ENCODE measurements at places on chromosomes 4 and X. TPM values are rescaled to one million over a fixed set of nuclear protein-coding genes. Genes with fewer than 3 reads are reported as not detected.

DNA sequence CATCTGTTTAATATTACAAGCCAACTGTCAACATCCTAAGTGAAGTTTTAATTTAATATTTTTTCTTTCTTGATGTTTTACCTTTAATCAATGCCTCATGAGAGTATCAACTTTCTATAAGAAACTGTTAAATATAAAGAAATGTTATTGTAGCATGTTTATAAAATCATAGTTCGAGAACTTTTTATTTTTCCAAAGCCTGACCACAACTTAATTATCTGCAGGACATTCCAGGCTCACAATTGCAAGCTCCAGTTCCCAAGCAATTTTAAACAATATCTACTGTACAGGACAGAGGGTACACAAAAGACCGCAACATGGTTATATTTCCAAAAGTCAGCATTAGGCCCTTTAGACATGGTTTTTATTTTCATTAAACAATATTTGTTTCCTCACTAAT is 20.1 kb downstream of the STX18 start:
- no peak for DNase-seq

- no peak for DNase-seq
Observed at GRCh38 chr4:179110816-179111215, 1668.6 kb upstream of the AGA start.

DNA sequence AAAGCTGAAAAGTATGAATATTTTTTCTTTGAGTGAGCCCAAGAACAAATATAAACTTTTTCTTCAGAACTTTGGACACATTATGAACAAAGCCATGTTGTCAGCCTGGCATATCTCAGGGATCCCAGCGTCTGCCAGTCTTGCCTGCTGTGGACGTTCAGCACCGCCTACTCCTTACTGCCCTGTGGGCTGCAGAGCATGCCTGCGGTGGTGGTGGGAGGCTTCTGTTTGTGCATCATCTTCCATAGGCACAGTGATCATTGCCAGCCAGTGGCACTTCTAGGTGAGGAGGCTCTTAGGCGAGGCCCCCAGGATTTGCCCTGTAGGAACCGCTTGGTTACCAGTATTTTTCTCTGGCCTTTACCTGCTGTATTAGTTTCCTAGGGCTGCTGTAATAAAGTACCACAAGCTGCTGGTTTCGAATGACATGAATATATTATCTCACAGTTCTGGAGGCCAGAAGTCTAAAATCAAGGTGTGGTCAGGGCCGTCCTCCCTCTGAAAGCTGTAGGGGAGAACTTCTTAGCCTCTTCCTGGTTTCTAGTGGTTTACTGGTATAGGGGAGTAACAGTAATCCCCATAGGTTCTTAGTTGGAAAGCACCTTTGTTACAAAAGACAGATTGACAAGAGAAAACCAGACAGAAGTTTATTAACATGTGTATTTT is 15.4 kb downstream of the ANXA3 start:
- DNase-seq: no peak

Gene PROM1
- 0.07 TPM for total RNA-seq

Gene DUSP9
- total RNA-seq: 0.04 TPM

Gene CA5B
- total RNA-seq: 3.5 TPM

- no peak for DNase-seq
Observed at GRCh38 chrX:116667346-116668134, 204.8 kb upstream of the CT83 start.

DNA sequence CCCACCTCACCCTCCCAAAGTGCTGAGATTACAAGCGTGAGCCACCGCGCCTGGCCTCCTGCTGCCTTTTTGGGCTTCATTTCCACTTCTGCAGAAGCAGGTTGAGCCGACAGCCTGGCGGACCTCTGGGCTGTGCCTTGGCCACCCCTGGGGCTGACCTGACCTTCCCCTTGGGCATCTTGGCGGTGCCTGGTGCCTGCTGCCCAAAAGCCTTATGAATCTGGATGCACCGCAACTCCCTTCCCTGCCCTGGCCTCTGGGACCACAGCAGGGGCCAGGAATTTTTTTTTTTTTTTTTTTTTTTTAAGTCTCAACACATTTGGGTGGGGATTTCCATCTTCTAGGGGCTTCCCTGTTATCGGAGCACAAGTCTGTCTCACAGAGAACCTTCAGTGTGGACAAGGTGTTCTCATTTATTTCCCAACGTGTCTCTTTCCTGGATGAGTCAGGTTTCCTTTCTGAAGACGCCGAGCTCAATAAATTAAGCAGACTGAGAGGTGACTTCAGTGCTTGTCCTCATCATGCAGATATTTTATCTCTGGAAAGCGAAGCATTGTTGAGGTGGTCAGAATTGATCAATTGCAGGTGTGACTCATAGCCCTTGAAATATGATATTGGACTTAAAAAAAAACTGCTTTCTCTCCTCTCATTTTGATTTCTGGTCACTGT is 79.7 kb downstream of the SHROOM2 start:
- no peak for DNase-seq

DNA sequence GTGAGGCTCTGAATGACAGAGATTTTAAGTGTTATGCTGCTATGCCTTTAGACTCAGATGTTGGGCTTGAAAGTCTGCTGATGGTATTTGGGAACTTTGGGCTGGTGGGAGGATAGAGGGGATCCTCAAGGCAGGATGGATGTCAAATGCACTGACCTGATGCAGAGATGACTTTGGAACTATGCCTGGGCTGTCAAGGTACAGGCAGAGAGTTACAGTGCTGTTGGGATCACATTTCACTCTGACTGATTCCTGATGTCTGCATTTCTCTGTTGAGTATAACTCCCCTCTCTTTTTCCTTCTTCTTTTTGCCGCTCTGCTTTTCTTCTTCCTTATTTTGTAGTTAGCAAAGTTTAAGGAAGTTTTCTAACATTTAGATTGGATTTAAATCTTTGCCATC is 271.8 kb upstream of the ARX start:
- no peak for DNase-seq

Gene UCHL1
- total RNA-seq: 407 TPM

DNA sequence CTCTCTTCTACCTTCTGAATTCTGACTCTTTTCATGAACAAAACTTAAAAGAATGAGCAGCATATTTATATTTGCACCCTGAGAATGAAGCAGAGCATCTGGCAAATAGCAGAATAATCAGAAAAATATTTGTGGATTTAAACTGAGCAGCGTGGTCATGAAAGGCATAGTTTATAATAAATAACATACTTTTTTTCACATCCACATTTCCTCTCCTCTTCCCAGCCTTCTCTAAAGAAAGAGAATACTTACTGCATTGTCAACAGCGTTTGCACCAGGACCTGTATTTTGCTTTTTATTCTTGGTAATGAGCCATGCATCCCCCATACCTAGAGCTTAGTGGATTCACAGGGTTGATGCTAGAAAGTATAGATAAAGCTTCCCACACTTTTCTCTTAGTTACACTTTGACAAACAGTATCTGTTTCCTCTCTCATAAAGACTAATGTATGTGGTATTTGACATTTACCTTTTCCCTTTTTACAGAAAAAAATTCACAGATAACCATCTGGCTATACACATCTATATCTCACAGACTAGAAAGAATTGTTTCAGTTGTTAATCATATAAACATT is 131.5 kb downstream of the PRSS12 start:
- DNase-seq: no peak

Gene MAGEA8
- not detected for total RNA-seq

DNA sequence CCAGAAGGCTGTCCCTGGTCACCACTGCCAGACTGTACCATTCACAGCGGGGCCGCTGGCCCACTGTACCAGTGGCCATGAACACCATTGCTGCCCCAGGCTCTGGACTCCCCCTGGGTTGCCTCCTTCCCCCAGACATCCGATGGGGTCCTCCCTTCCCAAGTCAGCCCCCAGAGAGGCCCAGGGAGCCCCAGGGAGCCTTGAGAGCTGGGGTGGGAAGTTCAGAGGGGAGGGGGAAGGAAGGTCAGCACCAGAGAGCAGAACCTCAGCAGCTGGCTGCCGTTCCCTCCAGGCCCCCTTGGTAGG is 441 bp upstream of the ARHGAP4 start:
- no peak for DNase-seq

DNA sequence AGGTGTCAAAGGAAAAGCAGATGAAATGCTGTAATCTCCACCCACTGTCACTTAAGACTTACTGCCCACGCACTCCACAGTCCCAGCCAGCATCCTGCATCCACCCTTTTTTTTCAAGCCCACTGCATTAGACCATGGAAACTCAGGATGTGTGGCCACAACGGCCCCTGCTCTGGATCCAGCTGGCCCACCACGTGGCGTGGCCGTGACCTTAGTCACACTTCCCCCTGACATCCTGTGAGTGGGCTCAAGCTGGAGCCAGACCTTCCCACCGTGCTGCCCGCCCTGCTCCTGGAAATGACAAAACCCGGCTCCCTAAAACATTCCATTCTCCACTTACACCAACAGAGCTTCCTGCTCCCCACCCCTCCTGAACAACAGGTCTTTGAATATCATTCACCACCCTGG is 588.3 kb upstream of the DIPK2B start:
- peak; percentile 62 for DNase-seq

DNA sequence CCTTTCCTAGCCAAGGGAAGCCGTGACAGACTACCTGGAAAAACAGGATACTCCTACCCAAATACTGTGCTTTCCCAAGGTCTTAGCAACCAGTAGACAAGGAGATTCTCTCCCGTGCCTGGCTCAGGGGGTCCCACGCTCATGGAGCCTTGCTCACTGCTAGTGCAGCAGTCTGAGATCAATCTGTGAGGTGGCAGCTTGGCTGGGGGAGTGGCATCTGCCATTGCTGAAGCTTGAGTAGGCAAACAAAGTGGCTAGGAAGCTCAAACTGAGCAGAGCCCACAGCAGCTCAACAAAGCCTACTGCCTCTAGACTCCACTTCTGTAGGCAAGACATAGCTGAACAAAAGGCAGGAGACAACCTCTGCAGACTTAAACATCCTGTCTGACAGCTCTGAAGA is 177.1 kb downstream of the PARM1 start:
- no peak for DNase-seq

Gene LNX1
- total RNA-seq: 2.6 TPM

Gene REPS2
- total RNA-seq: 3.8 TPM

GRCh38 chrX:41308884-41309647 is 24.9 kb upstream of the DDX3X start:
- DNase-seq: no peak

Gene DDIT4L
- 13.7 TPM for total RNA-seq

DNA sequence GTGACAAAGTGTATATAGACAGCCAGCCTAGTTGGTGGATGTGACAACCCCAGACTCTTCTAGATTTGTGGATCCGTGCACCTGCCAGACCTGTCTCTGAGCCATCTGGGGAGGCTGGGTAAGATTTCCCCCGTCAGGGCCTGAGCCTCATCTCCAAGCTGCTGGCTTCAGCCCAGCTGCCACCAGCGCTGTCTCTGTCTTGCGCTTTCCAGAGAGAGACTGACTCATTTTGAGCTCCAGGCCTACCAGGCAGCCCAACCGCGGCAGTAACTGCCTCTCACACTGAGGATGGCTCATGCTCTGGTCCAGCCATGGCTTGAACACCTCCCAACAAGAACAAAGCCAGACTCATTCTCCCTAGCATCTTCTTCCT is 26.4 kb downstream of the NOP14 start:
- no peak for DNase-seq

GRCh38 chrX:12956704-12957534 is 18.0 kb upstream of the TMSB4X start:
- DNase-seq: no peak

- DNase-seq: peak; percentile 74
Observed at GRCh38 chr4:79650794-79651431, 242.9 kb upstream of the GK2 start.

- DNase-seq: no peak
Observed at GRCh38 chrX:40644176-40644575, 3.2 kb downstream of the CXorf38 start.

Gene PLAC8
- 0.33 TPM for total RNA-seq

DNA sequence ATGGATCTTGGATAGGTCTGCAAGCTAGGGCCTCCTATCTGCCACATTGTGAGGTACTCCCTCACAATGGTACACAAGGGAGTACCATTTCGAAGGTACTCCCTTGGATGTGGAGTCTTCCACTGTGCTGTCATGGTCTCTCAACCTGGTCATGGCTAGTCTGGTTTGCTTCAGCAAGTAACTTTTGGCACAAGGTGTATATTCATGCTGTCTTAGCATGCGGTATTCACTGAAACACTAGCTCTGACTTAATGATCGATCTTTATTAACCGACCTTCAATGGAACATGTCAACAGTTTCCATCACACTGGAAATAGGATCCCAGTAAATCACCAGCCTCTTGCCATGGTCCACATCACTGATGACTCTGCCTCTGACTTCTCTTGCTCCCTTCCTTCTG is 77.5 kb upstream of the HS3ST1 start:
- no peak for DNase-seq

DNA sequence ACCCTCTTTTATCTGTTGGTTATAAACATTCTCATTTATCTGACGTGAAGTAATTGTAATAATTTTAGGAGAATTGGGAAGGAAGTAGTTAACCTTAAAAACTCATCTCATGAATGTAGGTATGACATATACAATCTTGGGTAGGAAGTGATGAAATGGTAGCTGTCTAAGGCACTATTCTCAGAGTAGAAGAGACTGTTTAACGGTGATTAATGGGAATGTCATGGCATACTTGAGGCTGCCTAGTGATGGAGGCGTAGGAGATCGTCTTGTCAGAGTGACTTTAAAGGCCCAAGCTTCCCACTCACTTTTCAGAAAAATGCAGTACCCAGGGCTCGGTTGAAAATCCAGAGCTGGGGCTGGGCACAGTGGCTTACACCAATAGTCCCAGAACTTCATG is 19.4 kb upstream of the AGA start:
- no peak for DNase-seq

Gene CORIN
- 0.56 TPM for total RNA-seq

- no peak for DNase-seq
Observed at GRCh38 chr4:56360071-56360470, 27.2 kb downstream of the AASDH start.

Gene F11
- not detected for total RNA-seq

- DNase-seq: no peak
Observed at GRCh38 chr4:15143551-15143950, 141.3 kb downstream of the CPEB2 start.

GRCh38 chrX:81411517-81411916 is 209.6 kb downstream of the SH3BGRL start:
- no peak for DNase-seq

GRCh38 chr4:4838936-4839810 is 20.3 kb upstream of the MSX1 start:
- DNase-seq: no peak

GRCh38 chrX:56279863-56280262 is 47.7 kb downstream of the KLF8 start:
- DNase-seq: no peak

Gene SUPT20HL2
- total RNA-seq: not detected

GRCh38 chr4:89316931-89317366 is 9.3 kb upstream of the GPRIN3 start:
- peak; percentile 72 for DNase-seq

DNA sequence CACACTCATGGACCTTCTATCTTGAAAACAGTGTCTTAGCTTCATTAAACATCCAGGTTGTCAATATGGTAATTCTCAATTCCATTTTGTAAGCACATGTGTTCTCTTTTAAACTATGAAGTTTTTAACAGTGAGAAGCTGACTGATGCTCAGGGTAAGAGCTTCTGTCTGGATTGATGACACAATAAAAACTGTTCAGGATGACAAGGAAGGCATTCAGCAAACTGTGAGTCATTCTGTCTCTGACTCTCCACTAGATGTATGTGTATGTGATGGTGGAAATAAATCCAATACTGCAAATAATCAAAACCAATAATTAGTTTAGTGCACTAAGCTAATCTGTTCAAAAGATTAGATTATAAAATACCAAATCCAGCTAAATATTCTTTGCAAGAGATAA is 115.3 kb upstream of the ARX start:
- no peak for DNase-seq
